ENCODE measurements at places on chromosomes 1 and 21.

- no peak for DNase-seq
These were observed 1.8 kb downstream of the DNAJB4 start for GRCh38 chr1:78006521-78006920.

DNA sequence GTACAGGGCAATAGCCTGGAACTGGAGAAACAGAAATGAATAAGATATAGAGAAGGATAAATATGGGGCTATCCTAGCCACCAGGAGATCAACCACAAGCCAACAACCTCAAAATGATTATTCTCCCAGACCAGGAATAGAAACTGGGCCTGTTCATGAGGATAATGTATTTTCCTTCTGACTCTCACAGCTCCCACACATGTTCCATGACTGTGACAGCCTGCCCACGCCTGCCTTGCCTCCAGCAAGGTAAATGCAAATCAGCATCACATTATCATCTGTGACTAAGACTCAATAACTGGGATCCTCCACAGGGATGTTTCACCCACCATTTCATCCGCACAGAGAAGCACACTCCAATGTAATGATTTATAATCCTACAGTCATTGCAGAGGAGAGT, 3.3 kb downstream of the ENSA start:
- no peak for DNase-seq

DNA sequence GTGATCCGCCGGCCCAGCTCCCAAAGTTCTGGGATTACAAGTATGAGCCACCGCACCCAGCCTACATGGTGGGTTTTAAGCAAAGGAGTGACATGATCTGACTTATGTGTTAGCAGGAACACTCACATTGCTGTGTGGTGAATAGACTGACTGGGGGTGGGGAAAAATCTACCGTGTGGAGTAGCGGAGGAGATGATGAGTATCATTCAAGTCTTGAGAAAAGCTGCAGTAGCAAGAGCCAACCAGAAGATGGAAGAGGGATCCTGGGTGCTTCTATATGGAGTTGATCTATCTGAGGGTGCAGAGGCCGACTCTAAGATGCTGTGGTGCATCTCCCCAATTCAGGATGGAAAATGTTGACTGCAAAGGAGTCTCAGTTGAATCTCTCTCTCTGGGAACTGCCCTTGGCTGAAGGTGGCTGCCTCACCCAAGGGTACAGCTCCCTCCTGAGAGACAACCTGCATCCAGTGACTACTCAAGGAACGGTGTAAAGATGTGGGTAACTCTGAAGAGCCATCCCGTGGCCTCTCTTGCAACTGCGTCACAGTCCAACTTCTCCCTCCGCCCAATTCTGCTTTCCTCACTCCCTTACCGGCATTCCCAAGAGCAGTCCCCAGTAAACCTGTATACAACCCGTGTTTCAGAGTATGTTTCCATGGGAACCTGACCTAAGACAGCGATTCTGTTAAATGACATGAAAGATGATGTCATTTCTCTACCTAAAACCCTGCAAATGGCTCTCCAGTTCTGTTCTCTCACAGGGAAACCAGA, 7.4 kb upstream of the B3GALNT2 start:
- DNase-seq: no peak

- DNase-seq: no peak
These were observed 102.1 kb downstream of the XCL2 start for GRCh38 chr1:168441745-168442144.

- DNase-seq: no peak
These were observed 383.2 kb downstream of the KIF26B start for GRCh38 chr1:245537992-245538391.

GRCh38 chr1:1435106-1435903, at the start of gene VWA1:
VWA1 (plus strand) TSS chr1:1435690; CDS start chr1:1435749, 59 bp downstream.
- peak; percentile 89 for DNase-seq

DNA sequence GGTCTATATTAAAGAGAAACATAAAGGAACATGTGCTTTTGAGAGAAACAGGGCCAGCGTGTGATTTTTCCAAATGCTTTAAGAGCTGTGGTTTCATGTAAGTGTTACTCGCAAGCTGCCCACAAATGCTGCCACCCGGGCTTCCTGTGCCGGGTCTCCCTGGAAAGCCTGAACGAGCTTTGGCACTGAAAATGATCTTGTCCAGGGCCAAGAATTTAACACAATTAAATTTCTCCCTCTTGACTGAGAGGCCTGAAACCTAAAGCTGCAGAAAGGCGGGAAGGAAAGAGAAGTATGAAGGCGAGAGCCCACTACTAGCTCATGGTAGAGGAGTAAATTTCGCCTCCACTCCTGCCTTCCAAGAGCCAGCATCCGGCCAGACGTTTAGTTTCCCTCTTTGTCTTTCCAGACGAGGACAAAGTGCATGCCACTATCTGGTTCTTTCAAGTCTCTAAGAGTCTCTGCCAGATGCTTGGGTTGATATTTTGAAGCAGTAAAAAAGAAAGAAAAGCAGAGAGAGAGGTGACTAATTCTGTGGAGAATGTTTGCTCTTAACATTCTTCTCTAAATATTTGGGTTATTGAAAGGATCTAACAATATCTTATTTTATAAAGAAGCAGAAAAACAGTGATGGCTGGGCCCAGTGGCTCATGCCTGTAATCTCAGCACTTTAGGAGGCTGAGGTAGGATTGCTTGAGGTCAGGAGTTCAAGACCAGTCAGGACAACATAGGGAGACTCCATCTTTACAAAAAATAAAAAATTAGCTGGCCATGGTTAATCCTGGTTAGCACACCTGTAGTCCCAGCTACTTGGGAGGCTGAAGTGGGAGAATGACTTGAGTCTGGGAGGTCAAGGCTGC, 100.0 kb upstream of the HNRNPU start:
- no peak for DNase-seq

GRCh38 chr1:245679821-245680780, 525.3 kb downstream of the KIF26B start:
- DNase-seq: no peak

DNA sequence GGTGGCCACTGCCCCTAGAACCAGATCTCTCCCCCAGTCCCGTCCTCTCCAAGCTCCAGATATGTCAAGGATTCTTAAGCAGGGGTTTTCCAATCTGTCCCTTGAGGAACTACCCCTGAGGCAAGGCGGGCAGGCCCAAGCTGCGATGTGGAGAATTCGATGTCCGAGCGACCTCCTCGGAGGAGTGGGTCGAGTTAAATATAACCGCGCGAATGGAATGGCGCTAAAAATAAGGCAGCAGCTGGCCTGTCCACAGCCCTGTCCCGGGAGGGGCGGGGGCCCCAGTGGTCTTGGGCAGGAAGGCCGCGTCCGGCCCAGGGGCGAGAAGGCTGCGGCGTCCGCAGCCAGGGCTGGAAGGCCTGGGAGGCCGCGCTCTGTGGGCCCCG, 5.8 kb upstream of the FOXD3 start:
- DNase-seq: no peak

GRCh38 chr1:204469304-204469703, 25.3 kb downstream of the PIK3C2B start:
- no peak for DNase-seq

GRCh38 chr1:153348511-153349362, at the start of gene PGLYRP4:
PGLYRP4 (minus strand) TSS chr1:153348841; CDS start chr1:153347932, 909 bp downstream.
- no peak for DNase-seq

- DNase-seq: no peak
These were observed 268.9 kb downstream of the HHAT start for GRCh38 chr1:210597555-210598134.

- no peak for DNase-seq
These were observed 54.2 kb downstream of the WDR64 start for GRCh38 chr1:241706257-241706656.

- peak; percentile 88 for DNase-seq
These were observed 42.5 kb upstream of the TMEM125 start for GRCh38 chr1:43227143-43227764.

GRCh38 chr1:224696891-224697765, 81.0 kb downstream of the CNIH3 start:
- DNase-seq: no peak

DNA sequence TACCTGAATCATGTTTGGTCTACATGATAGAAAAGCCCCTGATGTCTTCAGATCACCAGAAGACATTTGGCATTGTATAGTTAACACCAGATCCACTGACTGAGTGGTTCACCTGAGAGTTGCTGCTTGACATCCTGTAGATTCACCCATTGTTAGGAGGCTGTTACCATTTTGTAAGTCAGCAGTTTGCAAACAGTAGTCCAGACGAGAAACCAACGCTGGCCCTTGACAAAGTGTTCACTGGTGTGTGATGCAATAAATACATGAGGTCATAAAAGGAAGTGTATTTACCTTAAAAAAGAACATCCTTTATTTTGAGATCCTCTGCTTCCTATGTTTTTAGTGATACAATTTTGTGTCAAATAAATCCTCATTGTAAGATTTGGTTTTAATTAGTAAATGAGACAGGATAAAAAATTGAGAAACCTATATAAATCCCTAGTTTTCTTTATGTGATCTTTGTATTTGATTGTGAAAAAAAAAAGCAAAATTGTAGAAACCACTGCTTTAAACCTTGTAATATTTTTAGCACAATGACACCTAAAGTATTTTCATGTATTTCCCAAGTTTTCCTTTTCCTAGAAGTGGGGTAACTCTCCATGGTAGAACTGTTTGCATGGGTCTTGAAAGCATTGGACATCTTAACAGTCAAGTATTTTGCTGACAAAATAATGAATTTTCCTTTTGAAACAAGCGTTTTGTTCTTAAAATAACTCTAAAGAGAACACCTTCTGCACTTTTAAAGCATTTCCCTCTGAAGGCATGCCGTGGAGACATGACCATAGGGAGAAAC, 204.3 kb downstream of the FGGY start:
- no peak for DNase-seq

DNA sequence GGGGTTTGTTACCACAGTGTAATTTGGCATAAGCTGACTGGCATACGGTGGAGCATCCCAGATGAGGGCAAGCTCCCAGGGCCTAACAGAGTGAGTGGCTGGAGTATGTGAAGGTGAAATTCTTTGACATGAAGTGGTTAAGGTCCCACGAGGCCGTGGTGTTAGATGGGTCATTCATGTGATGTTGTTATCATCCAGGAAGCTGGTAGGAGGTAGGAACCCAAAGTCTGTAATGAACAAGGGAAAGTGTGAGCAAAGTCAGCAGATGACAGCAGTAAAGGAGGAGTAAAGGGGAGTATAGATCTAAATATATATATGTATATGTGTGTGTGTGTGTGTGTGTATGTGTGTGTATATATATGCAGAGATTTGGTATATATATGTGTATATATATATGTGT, 47.6 kb downstream of the MDM4 start:
- DNase-seq: no peak

- no peak for DNase-seq
These were observed 11.0 kb upstream of the UTS2 start for GRCh38 chr1:7863756-7864328.

DNA sequence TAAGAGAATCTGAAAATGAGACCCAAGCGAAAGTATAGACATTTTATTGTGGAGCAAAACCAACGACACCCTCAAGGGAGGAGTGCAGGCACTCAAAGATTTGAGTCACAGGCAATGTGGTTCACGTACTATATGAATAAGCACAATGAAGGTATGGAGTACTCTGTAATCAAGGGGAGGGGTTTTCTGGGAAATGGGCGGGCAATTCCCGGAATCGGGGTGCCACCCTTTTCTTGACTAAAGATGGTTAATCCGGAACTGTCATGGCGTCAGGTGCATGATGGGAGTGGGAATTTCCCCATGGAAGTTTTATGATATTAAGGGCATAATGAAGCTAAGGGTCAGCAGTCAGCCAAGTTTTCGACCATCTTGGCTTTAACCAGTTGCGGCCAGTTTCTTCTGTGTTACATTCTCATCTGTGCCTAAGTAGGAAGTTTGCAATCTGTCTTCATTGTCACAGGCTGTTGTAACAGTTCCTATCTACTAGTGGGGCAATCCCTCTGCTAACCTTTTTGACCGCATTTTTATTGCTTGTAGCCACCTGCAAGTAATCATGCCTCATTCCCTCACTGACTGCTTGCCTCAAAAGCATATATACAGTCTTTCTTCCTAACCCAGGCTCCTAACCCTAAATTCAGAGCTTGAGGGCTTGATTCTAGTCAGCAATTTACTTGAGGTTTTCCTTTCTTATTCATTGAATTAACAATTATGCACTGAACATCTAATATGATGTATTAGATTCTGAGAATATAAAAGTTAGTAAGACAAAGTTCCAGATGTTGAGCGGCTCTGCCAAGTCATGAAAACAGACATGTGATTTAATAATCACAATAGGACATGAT, 775 bp upstream of the AIM2 start:
- DNase-seq: peak; percentile 97

GRCh38 chr1:95701450-95702173, 467.6 kb downstream of the RWDD3 start:
- no peak for DNase-seq

DNA sequence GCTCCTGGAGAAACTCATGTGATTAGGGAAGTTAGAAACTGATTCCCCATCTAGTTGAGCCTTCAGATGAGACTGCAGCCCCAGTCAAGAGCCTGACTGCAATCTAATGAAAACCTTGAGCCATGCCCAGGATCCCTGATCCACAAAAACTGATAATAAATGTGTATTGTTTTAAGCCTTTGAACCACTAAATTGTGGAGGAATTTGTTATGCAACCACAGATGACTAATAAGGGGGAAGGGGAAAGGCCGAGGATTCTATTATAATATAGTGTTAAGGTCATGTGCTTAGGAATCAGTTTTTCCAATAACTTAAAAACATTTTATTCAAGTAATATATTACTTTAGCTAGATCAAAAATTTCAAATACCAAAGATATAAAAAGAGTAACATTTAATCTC, 52.8 kb upstream of the USP25 start:
- DNase-seq: no peak
